ENCODE measurements at places on chromosomes 16 and 17.

GRCh38 chr17:19411631-19412030 is 599 bp downstream of the RNF112 start:
- DNase-seq, result no peak

DNA sequence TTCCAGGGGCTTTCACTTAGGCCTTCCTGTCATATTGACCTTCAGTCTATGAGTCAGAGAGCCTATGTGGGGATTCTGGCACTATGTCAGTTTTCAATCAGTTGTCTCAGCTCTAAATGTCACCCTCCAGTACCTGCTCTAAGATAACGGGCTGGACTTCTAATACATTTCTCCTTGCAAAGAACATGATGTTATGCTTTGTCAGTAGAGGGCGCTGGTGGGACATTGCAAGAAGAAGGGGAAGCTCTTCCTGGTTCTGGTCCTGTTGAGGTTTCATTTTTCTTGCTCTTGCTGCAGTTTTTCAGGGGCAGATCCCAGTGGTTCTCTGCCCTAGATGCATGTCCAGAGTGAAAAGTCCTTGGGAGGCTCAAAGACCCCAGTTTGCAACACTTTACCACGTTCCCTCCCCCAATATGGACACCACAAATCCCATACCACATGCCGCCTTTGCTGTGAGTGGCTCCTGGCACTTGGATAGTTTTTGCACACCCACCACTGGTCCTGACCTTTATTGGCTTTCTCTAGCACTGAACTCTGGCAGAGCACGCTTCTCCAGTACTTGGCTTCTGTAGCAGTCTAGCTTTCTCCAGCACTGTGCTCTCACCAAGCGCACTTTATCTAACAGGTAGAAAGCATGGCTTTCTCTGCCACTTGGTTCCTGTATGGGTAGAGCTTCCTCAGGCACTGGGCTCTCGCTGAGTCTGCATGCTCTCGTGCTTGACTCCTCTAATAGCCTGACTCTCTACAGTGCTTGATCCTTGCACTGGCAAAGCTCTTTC is 49.0 kb downstream of the BCL7C start:
- peak; percentile 72 for DNase-seq

DNA sequence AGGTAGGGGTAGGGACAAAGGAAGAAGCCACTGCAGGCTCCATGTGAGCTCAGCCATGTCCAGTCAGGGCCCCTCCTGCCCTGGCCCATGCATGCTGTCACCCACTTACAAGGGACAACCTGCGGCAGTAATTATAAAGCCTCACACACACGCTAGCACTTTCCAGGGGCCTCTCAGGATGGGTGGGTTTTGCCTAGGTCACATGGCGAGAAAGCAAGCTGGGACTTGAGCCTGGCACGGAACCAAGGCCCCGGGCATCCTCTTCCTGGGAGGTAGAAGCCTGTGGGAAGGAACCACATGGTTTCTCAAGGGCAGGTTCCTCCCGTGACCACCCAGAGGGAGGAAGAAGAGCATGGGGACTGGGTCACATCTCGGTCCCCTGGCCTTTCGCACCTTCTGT is 7.0 kb downstream of the ZNF319 start:
- peak; percentile 50 for DNase-seq

- DNase-seq, result no peak
Observed at GRCh38 chr16:4570086-4570485, 13.9 kb downstream of the C16orf96 start.

DNA sequence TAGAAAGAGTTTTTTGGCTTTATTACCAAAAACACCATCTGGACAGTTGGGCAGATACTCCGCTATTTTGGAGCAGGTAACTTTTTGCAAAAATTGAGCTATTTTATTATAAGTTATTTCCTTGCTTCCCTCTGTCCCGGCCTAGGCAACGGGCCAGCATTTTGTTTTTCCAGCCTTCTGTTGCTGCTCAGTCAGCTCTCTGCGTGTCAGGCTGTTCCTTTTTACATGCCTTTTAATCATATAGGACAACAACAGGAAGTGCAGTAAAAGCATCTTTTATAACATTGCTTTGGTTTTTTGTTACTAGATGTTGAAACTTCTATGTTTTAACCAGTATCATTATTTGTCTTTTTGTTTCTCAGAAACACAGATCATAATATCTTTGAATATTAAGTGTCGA is 30.4 kb downstream of the PPM1D start:
- no peak for DNase-seq
